ENCODE measurements at places on chromosomes 2 and 18.

DNA sequence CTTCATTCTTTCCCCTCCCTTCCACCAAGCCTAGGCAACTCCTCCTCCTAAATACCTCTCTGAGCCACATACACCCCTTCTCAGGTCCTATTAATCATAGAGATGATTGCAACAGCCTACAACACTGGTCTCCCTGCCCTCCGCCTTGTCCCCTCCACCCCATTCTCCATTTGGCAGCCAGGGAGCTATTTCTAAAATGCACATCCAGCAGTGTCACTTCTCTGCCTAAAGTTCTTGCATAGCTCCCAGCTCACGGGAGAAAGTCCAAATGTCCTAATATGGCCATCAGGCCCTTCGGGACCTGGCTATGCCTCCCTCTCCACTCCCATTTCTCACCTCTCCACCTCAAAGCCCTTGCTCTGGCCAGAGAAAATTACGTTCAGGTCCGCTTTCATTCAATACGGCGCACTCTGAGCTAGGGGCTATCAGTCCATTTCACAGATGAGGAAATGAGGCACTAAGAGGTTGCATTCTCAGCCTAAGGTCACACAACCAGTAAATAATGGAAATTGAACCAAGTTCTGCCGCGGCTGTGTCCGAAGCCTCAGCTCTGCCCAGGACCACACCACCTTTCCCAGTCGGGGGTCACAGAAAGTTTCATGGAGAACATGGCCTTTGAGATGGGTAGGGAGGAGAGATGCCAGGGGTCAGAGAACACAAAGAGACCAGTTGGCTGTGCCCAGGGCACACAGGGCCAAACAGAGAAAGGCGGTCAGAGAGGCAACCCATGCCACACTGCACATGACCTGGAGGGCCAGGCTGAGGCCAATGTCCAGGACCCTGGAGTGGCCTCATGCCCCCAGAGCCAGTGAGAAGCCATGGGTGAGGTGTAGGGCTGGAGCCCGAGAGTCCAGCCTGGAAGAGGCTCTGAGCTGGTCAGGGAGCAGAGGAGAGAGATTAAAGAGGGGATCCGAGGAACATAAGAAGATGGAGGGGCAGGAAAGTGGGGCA lies 72.8 kb downstream of the TNS1 start:
- no peak for DNase-seq

DNA sequence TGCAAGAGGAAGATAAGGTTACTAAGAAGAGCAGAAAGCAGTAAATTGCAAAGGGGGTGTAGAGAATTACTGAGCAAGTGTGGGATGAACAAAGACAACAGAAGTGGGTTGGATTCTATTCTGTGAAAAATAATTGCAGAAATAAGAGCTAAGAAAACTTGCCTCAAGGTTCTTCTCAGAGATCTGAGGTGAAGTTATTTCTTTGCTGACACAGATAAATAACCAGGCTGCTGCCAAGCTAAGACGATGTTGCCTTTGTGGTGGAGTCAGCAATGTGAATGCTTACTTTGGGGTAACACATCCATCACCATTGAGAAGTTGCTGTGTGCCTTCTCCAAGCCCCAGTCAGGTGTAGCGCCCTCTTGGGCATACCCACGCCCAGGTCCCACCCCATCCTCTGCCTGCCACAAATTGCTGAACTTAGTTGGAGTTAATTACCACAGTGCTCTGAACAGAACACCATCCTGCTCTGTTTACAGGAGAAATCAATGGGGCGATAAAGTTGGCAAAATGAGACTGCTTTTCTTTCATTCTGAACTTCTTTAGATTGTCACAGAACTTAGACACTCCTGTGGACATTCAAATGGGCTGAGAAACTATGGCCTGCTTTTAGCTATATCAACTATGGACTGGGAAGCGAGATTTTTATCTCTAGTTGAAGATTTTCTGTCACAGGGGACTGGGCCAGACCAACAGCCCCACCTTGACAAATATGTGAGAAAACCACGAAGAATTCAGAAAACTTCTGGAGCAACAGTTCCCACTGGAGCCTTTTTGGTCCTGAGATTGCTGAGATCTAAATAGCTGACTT lies 283.6 kb downstream of the TMX3 start:
- no peak for DNase-seq

GRCh38 chr18:45850021-45850420 lies 24.5 kb downstream of the SIGLEC15 start:
- no peak for DNase-seq

DNA sequence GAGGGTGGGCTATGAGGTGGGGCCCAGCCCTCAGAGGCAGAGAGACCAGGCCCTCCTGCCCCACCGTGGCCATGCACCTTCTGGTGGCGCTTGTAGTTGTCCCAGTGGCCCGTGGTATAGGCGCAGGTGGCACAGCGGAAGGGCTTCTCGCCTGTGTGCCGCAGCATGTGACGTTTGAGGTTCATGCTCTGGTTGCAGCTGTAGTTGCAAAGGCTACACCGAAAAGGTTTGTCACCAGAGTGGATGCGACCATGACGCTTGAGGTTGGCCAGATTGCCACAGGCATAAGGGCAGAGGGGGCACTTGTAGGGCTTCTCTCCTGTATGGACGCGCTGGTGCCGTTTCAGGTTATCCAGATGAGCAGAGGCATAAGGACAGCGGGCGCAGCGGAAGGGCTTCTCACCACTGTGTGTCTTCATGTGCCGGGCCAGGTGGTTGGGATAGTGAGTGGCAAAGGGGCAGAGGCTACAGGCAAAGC lies 2.9 kb downstream of the ZNF513 start:
- no peak for DNase-seq

DNA sequence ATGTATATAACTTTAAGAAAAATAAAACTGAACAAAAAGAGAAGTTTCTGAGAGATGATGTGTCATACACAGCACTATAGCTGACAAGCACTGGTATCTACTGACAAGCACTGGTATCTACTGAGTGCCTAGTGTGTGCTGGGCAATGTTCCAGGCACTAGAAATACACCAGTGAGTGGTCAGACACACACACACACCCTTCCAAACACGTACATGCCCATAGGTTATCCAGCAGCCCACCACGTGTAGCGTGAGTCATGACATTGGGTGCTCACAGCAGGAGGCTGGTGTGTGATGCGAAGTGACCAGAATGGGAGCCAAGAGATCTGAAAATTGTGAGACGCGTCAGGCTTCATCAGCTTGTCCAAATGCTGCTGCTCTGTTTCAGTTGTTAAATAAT lies 12.2 kb upstream of the GNAL start:
- no peak for DNase-seq

- DNase-seq: no peak
Measured at GRCh38 chr2:82790206-82791021, 1668.7 kb downstream of the SUCLG1 start.

DNA sequence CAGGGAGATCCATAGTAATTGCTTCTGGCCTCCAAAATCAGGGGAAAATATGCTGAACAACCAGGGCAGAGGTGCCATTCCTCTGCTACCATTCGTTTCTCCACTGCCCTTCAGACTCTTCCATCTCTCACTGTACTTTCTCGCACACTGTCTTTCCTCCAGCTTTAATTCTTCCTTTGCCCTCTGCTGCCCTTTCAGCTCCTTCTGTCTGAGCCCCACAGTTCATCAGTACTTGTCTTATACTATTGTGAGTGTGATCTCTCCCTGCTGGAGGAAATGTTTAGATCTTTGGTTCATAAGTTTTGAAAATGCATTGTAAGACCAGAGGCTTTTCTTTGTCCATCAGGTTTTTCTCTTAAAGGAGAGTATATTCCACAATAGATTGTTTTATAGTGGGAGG lies 184.9 kb upstream of the DTNA start:
- DNase-seq: no peak

DNA sequence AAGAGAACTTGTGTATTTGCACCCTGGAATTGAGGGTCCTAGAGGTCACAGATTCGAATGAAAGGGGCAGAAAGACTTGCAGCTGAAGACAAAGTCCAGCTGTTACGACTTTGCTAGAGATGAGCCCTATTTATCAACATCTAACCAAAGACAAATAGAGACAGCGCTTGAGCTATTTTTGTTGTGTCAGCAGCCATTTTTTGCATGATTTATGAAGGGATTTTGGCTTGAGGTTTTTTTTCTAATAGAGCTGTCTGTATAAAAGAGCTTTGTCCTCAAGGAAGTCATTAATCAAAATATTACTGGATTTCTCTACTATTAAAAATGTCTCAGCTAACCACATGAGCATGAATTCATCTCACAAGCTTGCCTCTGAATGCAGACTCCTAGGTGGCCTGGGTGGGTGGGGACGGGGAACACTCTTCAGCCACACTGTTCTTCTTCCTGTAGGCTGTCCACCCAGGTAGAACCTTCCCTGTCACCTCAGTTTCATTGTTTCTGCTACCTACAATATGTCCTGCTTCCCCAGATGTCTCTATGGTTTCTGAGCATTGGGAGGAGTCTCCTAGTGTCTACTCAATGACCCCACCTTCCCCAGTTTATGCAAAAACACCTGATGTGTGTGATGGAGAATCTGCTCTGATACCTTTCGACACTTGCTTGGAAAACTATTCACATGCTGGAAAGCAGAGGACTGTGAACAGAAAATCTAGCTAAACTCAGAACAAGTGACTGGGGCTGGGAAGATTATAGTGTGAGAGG lies 7.2 kb upstream of the CD226 start:
- DNase-seq: no peak

DNA sequence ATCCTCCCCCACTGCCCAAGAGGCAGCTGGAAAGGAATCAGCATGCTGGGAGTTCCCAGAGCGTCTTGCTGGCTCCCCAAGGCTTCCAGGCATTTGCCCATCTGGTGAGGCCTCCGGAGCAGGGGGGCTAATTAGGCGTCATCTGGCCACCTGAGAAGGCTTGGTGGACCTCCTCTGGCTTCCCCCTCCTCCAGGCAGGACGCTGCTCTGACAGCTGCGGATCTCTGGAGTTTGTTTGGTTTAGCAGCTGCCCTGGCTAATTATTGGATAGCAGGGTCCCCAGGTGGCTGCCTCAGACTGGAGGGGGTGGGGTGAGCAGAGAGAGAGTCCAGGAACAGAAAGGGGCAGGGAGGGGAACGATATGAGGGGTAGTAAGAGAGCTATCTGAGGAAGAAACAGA lies 425.2 kb upstream of the MEX3C start:
- no peak for DNase-seq

- DNase-seq: no peak
Measured at GRCh38 chr2:11092701-11093335, 62.4 kb upstream of the SLC66A3 start.

GRCh38 chr2:201880993-201881611 lies 74.8 kb downstream of the CDK15 start:
- DNase-seq: no peak

DNA sequence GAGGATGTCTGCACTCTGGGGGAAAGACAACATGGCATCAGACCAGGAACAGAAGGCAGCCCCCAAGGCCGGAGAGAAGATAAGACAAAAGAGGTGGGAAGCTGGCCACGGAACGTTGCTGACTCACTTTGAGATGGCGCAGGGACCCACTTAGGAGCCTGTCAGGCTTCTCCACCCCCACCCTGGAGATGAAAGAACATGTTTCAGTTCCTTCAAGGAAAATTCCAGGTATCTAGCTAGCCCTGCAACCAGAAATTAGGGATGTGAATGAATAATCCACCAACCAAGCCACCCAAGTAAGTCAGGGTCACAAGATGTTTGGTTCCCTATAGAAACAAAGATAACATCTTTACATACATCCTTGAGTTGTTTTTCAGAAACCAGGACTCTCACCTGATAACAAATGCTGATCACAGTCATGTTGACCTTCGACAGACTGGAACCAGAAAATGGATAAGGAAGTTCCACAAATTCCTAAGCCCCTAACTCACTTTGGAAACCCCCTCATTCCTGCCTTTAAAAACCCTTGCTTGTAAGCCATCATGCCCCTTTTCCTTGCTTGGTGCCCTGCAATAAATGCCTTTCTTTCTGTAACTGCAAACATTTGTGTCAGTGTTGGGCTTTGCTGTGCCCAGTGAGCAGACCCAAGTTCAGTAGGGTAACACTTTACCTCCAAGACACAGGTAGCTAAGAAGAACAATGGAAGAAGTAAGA lies 31.9 kb downstream of the PSTPIP2 start:
- no peak for DNase-seq

- no peak for DNase-seq
Measured at GRCh38 chr2:985317-985898, 34.8 kb downstream of the SNTG2 start.

- DNase-seq: no peak
Measured at GRCh38 chr18:80167931-80168330, 58.9 kb downstream of the ADNP2 start.

DNA sequence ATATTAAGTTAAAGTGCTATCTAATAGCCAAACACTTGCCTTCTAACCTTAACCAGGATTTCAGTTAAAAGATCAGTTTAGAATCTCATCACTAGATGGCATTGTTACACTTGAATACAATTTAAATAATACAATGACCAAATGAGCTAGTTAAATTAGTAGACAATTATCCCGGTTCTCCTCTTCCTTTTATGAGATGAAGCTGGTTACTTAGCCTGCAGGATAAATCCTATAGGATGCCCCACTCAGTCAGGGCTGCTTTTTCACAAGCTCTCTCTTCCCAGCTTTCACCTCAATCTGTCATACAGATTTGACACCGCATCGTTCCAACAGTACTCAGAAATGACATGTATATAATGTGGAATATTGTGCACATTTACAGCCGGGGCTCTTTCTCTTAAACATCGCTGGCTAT lies 678.8 kb downstream of the KCNJ3 start:
- no peak for DNase-seq

DNA sequence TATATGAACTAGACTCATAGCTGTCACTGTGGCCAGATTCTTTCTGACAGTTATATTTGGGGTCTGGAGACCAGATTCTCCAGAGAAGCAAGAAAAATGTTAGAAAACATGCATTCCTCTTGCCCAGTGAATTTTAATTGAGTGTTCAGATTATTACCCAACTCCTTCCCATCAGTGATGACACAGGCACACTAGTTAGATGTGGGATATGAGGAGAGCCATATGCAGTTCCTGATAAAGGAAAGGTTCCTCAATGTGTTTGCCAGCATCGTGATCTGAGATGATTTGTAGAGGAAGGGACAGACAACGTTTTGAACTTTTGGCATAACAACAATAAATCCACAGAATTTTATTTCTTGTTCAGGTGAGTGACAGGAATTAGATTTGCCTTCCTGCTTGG lies 308.6 kb downstream of the PIEZO2 start:
- DNase-seq: no peak
